HCT116 (cell line): ENCODE measurements at places on chromosomes 1 and 21. TPM values are rescaled to one million over a fixed set of nuclear protein-coding genes. Genes with fewer than 3 reads are reported as not detected.

Gene LRRC53
- not detected for total RNA-seq

Gene RIMKLA
- total RNA-seq = 4.9 TPM

Gene SPATA45
- total RNA-seq = not detected

DNA sequence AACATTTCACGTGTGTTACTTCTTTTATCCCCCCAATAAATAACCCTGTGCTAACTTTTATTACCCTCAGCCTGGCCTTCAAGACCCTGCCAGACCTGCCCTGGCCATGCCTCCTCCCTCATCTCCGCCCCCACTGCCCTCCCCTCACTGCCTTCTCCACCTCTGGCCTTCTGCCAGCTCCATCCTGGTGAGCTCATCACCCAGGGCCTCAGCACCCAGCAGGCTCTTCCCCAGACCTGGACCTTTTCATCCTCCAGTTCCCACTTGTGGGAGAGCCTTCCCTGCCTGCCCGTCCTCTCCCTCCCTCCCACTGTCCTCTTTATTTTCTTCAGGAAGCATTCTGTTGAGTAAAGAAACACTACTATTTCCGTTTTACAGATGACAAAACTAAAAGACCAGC, 72.0 kb downstream of the SLC66A1 start:
- no peak for DNase-seq

- DNase-seq = no peak
These were observed 60.2 kb downstream of the SKI start for GRCh38 chr1:2288311-2288710.

DNA sequence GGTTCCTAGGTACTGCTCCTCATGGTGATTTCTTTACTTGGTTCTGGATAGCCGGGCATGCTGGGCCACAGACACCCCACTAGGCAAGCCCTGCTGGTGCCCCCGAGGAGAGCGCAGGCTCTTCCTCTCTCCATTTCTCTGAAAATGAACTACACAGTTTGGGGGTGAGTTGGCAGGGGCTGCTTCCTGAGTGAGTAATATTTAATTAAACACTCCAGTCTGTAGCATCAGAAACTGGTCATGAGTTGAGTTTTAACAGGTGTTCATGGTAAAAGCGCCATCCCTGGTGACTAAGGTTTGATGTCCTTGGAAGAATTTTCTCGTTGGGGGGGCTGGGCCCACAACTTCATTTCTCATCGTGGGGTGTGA, 1.7 kb downstream of the SPSB1 start:
- DNase-seq = no peak

DNA sequence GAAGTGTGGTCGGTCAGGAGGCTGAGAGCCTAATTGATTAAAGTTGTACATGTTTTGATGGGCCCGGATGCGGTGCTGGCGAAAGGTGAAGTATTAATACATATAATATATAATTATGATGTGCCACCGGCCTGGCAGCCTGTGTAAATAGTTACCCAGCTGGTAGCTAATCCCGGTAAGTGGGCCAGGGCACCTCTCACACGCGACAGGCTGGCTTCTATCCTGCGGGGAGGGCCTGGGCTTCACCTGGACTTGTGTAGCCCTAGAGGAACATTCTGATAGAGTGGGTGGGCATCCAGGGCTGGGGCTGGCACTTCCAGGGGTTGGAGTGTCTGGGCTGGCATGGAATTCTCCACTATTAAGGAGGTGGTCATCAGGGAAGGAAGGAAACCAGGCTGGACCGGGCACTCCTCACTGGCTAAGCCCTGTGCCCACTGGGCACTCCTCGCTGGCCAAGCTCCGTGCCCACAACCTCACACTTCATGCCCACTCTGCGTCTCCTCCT, 48.3 kb downstream of the IGSF21 start:
- DNase-seq = no peak

DNA sequence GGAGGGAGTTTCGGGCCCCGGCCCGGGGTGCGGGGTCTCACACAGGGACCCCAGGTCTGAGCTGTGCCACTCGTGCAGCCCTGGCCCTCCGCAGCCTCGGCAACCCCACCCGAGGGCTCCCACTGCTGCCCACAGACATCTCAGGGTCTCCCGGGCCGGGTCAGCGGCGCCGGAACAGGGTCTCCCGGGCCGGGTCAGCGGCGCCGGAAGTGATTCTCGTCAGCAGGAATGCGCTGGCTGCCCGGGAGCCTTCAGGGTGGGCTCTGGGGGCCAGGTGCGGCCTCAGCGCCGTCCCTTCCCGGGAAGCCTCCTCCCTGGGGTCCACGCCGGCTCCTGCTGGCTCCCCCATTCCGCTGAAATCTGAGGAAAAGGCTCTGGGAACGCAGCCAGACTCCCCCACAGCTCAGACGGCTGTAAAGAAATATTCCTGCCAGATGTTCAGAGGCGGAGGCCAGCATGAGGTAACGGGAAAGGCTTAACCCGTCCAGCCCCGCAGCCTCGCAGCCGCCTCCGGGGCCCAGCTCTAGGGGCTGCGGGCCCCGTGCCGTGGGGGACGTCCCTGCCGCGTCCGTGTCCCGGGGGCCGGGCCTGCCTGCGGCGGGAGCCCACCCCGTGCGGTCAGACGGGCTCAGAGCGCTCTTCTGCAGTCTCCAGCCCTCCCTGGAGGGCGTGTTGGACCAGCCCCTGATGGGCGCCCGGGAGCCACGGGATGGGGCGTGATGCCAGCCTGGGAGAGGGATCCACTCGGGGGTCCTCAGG, 8.7 kb upstream of the COL6A1 start:
- DNase-seq = no peak

DNA sequence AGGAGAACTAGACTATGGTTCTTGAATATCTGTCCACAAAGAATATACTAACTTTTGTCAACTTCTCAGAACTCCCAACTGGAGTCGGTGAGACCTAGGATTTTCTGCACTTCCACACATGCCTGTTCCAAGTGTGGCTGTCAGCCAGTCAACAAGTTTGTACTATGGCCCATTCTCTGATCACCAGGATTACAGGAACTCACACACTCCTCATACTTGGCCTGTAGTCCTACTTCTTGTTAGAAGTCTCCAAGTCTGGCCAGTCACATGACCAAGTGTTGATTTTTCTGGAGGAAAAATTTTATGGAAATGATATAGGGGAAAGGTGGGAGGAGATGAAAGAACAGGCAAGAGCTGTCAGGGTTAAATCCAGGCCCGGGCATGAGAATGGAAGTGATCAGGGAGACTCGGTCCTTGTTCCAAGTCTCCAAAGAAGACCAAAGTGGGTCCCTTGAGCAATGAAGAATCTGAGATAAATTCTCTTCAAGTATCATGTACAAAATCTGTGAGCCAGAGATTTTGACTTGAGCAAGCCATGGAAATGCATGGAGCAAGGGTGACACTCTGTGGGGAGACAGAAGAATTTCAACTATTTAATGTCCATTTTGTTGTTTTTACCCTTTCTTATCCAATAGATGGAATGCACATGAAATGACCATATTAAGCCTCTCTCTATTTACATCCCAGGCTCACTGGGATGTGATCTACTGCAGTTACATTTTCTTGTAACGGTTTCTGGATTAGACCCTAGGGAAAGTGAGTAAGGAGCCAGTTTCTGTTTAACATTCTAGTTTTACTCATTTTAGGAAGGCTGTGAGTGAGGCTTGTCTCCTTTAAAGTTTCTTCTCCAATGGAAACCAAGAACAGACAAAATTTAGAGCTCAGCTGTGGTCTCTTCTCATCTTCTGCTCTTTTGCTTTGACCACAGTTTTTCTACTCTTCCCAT, 320.9 kb downstream of the ASTN1 start:
- DNase-seq = peak; percentile 7

DNA sequence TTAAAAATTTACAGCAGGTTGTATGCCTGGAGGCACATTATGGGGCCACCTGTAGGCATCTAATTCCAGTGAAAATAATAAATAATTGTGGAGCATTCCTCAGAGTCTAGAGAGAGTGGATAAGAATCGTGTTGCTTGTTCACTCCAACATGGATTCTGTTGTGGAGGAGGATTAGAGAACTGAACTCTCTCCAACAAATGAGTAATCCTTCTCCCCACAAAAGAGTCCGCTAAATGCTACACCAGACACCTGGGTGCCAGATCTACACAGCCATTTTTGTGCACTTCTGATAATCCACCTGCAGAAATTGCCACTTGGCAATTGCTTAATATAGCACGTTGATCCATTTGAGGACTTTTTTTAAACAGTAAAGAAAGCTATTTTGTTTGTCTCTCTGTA, 113.7 kb upstream of the DPYD start:
- no peak for DNase-seq

GRCh38 chr1:89599332-89599630, 33.6 kb upstream of the LRRC8C start:
- DNase-seq = no peak

DNA sequence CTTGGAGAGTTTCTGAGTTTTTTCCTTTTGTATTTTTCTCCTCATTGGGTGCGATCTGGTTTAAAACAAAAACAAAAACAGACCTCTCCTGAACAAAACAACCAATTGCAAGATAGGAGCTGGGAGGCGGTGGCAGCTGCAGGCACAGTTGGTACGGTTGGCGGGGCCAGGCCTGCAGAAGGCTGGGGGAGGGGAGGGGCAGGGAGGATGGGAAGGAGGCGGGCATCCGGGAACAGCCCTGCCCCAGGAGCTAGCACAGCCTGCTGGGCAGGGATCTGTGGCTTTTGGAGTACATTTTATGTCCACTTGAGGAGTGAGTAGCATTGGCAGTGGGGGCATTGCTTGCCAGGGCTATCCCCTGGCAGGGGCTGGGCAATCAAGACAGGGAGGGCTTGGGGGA, 5.2 kb downstream of the CAPN9 start:
- no peak for DNase-seq

DNA sequence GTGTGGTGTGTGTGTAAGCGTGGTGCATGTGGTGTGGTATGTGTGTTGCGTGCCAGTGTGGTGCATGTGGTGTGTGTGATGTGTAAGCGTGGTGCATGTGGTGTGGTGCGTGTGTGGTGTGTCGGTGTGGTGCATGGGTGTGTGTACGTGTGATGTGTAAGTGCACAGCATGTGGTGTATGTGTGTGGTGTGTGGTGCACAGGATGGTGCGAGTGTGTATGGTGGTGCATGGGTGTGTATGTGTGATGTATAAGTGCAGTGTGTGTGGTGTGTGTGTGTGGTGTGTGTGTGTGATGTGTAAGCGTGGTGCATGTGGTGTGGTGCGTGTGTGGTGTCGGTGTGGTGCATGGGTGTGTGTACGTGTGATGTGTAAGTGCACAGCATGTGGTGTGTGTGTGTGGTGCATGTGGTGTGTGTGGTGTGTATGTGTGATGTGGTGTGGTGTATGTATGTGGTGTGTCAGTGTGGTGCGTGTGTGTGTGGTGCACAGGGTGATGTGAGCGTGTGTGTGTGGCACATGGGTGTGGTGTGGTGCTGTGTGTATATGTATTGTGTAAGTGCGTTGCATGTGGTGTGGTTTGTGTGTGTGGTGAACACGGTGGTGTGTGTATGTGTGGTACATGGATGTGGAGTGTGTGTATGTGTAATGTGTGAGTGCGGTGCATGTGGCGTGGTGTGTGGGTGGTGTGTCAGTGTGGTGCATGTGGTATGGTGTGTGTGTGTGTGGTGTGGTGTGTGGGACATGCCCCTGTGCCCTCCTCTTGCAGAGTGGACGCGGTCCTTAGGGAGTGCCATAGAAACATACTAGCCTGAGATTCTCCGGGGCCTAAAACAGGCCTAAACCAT, 1.1 kb upstream of the C2CD2 start:
- DNase-seq = no peak

DNA sequence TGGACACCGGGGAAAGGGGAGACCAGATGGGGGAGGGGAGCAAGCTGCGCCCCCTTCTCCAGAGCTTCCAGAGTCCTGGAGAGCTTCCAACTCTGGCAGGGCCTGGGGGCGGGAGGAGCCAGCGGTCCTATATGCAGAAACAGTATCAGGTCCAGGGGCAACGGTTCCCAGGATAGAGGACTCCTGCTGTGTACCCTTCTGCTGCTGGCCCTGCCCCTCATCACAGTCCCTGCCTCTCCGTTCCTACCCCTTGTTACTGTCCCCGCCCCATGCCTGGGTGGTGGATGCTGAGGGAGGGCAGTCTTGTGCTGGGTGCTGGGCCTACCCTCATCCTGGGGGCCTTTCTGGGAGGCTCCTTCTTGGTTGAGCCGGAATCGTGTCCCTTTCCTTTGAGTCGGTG, 19.2 kb upstream of the PEX10 start:
- DNase-seq = no peak

DNA sequence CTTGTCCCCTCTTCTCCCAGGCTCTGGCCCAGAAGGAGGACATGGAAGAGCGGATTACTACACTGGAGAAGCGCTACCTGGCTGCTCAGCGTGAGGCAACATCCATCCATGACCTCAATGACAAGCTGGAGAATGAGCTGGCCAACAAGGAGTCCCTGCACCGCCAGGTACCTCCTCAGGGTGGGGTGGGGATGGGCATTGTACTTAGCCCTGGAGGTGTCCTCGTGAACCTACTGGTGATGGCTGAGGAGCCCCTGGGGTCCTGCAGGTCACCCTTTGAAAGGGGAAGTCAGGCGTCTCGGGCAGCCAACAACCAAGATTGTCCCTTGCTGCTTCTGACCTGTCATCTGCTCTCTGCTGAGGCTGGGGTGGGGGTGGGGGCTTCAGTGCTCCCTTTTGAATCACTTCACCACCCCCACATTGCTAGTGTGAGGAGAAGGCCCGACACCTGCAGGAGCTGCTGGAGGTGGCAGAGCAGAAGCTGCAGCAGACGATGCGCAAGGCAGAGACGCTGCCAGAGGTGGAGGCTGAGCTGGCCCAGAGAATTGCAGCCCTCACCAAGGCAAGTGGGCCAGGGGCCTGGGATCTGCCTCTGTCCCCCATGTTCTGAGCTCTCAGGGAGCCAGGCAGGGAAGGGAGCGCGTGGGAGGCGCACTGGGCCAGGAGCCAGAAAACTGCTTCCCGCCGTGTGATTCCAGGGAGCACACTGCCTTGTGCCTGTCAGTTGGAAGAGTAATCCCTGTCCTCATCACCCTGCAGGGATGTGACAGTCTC, 19.7 kb downstream of the PPFIA4 start:
- no peak for DNase-seq

DNA sequence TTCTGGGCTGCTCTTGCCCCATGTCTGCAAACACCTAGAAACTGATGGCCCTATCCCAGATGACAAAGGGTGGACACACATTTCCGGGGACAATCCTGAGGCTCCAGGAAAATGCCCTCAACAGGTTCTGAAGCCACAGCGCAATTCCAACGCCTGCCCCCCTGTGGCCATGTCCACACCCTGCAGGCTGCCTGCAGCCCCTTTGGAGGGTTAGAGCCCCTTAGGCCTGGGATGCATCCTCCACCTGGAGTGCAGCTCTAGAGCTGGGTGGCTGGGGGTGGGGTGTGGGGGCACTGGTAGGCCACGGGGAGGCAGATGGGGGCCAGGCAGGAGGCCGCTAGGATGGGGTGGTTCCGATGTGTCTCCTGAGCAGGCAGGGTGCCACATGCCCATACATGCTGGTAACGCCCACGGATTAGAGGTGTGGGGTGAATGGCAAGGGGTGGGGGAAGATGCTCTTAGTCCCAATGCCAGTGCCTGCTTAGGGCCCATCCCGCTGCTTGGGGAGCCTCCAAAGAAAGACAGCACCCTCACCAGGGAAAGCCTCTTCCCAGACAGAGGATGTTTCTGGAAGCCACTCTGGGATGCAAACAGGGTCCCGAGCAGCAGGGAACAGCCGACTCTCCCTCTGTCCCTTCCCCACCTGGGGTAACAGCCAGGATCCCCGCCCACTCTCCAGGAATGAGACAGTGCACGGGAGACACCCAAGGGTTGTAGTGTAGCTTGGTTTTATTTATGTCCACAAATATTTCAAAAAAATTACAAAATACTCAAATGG, 34.0 kb downstream of the SLC45A1 start:
- DNase-seq = no peak
